ENCODE measurements at places on chromosomes 16 and 17.

DNA sequence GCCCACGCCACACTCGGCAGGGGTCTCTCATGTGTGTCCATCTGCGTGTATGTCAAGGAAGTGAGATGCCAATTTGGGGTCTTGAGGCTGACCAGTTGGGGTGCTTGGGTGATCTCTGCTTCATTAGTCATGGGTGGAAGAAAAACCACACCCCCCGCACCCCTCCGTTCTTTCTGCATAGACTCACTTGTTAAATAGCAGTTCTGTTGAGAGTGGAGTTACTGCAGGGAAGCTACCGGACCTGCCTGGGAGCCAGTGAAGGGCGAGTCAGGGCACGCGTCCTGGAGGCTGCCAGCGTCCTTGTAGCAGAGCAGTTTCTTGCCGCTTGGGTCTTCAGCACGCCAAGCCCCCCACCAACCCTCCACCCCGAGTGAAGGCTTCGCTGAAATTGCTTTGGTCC is 8.5 kb downstream of the SNN start:
- no peak for DNase-seq

DNA sequence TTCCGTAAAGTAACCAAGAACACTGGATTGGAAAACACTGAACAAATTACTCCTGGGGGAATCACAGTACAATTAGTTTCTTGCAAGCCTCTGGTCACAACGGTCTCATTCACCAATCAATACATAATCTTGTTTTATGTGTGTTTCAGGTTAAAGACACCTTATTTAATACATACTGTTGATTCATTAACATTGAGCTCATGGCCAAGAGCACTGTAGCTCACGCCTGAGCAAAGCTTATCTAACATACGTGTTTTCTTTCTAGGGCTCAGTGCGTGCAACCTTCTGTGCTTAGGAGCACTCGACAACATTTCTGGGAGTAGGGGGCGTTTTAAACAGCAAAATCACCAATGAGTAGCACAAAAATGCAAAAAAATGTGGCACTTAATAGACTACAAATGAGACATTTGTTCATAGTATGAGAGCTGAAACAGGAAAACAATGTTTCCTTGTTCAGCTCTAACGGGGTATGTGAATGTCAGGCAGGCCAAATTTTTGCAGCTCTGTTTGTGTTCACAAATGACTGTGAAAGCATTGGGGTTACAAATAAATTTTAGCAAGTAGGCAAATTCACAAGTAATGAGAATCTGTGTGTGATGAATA is 206.2 kb downstream of the CNTNAP4 start:
- no peak for DNase-seq

GRCh38 chr17:56819431-56820145 is 14.1 kb downstream of the C17orf67 start:
- peak; percentile 68 for DNase-seq

DNA sequence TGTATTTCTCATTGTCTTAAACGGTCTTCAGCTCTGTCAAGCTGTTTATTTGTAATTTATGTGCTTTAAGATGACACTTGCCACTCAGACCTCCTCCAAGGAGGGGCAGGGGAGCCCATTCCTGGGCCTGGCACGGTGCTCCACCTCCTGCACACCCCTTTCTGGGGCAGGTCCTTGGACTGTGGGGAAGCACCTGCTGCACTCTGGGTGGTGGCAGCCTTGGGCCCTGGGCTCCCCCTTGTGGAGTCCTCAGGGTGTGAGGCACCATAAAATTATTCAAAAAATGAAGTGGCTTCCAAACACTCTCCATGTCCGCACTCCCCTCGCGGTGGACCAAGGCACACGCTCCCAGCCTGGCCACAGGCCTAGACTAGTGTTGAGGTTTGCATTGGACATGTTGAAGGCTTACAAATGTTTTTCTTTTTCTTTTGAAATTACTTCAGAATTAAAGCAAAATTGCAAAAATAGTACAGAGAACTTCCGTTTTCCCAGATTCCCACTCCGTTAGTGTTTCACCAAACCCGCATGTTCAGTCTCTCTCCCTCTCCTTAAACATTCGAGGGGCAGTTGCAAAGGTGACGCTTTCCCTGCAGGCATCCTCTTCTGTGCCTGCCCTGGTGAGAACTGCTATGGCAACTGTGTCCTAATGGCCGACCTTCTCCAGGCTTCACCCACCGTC is 32.4 kb downstream of the FOXK2 start:
- DNase-seq = peak; percentile 64

- DNase-seq = peak; percentile 19
Measured at GRCh38 chr16:49660626-49661025, 195.3 kb downstream of the ZNF423 start.

- no peak for DNase-seq
Measured at GRCh38 chr16:28292731-28293600, 641 bp downstream of the SBK1 start.

DNA sequence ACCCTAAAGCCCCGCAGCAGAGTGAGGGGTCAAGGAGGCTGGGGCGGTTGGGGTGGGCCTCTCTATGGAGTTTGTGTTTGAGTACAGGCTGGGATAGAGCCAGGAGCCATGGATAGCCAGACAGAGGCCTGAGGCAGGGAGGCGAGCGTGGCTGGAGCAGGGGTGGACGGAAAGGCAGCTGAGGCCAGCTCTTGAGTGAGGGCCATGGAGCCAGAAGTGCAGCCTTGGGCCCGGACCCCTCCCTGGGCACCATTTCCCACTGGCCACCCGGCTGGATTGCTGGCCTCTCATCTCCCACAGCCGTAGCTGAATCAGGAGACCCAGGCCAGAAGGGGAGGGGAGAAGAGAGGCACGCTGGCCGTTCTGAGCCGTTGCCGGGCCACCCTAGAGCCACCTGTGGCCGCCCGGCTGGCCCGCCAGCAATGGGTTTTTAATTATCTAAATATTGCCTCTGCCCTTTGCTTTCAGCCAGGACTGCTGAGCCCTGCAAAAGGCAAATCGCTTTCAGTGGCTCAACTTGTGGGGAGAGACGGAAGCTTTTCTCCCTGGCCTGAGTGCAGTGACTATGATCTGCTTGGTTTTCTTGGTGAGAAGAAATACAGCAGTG is 75.2 kb upstream of the GSE1 start:
- DNase-seq = no peak

GRCh38 chr16:5010576-5011329 is 23.0 kb downstream of the NAGPA start:
- no peak for DNase-seq

- DNase-seq = no peak
Measured at GRCh38 chr17:44318077-44318892, 6.3 kb downstream of the SLC25A39 start.

GRCh38 chr17:34822007-34822739 is 139.1 kb downstream of the CCT6B start:
- DNase-seq = no peak

DNA sequence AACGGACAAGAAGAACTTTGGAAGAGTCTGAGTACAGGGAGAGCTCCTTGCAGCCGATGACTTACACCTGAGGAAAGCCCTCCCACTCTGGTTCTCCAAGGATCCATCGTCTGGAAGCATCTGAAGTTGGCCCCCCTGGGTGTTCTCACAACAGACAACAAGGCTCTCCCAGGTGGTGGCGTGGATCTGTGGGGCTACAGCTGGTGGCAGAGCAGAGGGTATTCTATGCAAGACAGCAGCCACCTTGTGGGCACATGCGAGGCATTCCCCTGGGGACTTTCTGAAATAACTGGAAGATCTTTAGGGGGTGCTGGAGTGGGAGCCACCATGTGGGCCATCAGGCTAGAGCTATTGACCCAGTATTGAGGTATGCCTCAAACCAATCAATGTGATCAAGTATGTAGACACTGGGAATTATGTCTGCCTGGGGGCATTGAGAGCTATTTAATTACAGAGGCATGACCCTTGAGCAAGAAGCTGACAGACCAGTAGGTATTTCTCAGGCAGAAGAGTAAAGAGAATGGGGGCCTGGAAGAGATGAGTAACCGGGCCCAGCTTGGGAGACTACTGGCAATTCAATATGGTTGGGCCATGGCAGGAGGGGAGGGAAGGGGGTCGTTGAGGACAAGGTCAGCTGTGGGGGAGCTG is 6.9 kb upstream of the KRT19 start:
- DNase-seq = no peak

- no peak for DNase-seq
Measured at GRCh38 chr17:29114141-29114540, 66.1 kb downstream of the MYO18A start.

DNA sequence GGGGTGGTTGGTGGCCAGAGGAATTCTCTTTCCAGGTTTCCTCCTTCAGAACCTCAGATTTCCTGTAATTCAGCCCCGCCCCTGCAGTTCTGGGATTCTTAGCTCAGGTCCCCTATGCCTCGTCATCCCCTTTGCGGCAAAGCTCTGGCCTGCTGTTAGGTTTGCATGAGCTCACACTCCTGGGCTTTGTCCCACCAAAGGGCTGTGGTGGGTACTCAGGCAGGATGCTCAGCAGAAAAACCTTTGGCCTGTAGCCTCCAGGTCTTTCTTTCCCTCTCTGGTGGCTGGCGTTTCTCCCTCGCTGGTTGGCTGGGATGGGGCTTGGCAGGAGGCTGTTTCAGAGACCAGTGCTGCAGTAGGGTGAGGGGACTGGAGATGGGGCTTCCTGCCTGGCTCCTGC is 9.6 kb upstream of the PLEKHG4 start:
- DNase-seq = peak; percentile 83

- DNase-seq = peak; percentile 43
Measured at GRCh38 chr17:20128036-20128667, 119.0 kb downstream of the SPECC1 start.

- peak; percentile 46 for DNase-seq
Measured at GRCh38 chr17:4110152-4110551, 32.7 kb downstream of the ZZEF1 start.

DNA sequence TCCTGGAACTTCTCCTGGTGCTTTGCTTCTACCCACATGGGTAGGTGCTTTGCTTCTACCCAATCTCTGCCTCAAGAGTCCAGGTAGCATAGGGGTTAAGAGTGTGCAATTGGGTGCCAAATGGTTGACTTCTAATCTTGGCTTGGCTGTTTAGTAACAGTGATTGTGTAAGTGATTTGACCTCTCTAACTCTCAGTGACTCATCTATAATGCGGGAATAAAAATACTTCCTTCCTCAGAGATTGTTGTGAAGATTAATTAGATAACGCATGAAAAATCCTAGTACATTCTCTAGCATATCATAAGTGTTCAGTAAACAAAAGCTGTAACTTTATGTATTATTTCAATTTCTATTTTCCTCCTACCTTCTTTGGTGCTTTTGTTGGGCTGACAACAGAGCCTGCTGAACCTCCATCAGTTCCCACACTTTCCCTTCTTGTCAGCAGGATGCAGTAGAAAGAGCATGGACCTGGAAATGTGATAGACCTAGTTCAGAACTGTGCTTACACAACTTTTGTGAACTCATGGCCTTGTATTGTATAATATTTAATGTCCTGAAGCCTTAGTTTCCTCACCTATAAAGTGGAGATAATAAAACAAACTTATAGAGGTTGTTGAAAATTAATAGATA is 72.9 kb upstream of the SMIM36 start:
- peak; percentile 52 for DNase-seq

DNA sequence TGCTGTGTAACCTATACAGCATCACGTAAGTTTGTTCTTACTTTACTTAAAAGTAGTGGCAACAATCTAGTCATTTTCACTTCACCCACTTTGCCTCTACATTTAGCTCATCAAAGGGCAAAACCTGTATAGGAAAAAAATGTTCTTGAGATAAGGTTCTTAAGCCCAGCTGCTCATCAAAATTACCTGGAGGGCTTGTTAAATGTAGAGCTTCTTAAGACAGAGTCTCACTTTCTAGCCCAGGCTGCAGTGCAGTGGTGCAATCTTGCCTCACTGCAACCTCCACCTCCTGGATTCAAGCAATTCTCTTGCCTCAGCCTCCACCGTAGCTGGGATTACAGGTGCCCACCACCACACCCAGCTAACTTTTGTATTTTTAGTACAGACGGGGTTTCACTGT is 38.2 kb upstream of the TMEM97 start:
- no peak for DNase-seq

DNA sequence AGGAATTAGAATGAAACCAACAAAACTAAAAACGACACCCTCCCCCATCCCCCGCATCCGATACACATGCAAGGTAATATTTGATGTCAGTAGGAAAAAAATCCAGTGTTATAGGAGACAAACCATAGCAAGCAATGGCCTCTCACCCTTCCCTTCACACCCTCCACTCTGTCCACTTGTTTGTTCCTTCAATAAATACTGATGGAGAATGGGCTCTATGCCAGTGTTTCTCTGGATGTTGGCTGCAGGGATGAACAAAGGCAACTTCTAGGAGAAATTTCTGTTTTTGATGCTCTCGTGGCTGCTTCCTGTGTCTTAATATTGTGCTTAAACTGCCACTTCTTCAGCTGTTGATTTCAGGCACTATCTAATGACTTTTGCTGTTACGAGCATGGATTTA is 98.8 kb downstream of the WWOX start:
- no peak for DNase-seq

GRCh38 chr17:39473310-39473709 is 12.0 kb downstream of the CDK12 start:
- no peak for DNase-seq

DNA sequence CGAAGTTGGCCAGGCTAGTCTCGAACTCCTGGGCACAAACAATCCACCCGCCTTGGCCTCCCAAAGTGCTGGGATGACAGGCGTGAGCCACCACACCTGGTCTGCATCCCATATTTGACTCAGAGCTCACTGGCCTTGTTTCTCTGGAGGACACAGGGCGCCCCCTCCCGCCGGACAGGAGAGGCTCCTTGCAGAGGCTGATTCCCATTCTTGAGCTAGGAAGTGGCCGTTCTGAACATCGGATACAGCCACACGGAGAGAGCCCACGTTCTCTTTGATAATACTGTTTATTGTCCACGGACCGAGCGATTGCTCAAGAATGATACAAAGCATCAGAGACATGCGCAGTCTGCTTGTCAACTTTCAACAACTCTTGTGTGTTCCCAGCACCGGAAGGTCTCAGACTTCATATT is 12.1 kb upstream of the USP36 start:
- DNase-seq = no peak

DNA sequence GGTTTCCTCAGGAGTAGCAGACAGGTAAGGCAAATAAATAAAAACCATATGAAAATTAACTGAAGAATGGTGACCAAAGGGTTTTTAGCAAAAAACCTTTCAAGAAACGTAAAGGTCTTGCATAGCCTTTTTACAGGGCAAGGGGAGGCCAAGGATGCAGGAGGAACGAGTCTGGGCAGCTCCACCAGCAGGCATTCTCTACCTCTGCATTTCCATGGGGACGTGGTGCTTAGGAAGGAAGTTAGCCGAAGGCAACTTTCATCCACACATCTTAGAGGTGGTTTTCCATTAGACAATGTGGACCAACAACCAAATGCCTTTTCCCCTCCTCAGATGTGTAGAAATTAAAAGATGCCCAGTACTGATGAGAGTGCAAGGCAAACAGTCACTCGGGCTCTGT is 20.7 kb downstream of the TOM1L2 start:
- DNase-seq = no peak

- DNase-seq = no peak
Measured at GRCh38 chr17:43927060-43927864, 15.0 kb downstream of the PPY start.
